MV-4-11 (cell line): ENCODE measurements at places on chromosomes 4 and X.

DNA sequence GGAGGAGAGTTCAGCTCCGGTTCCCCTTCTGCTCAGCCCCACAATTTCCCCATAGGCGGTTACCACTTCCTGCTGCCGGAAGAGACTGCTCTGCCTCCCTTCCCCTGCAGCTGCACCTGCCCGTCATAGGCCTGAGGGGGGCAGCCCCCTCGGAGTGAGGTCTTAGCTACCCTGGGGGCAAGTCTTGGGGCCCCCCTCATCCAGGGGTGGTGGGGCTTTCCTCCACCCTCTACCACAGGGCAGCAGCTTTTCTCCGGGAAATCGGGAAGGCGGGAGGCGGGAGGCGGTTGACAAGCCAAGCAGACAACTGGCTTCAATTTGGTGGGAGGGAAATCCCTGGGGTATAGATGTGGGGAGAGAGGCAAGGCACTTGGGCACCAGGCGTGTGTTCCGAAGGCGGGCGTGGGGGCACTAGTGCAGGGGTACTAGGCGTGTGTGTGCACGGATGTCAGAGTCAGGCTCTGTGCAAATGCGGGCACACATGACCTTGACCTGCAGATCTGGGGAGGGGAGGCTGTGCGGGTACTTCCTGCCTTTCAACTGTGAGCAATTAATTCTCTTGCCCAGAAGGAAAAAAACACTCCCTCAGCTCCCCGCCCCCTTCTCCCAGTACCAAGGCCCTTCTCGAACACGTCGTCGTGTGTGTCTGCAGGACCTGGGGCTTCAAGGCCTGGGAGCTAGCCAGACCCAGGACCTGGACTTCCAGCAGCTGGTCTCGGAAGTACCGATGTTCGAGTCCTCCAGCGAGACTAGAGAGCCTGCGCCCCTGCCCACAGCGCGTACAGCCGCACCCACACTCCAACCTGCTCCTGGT, 1.0 kb upstream of the ARHGAP4 start:
- peak; percentile 95 for DNase-seq

DNA sequence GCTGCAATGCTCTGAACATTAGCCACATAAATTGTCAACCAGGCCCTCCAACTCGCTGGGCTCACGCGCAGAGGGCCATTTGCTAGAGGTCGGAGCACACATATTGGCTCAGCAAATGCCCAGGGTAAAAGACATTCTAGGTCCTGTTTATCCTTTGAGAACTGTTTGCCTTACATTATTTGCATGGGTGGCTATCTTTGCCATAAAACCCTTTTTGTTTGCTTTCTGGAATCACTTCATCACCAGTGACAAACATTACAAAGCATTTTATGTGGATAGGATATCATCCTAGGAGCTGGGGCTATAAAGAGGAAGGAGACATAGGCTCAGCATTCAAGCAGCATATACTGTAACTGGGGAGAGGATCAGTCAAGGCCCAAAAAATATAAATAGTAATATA, 149.2 kb upstream of the RAI2 start:
- DNase-seq = no peak

GRCh38 chrX:96770315-96770714, 85.7 kb downstream of the DIAPH2 start:
- DNase-seq = no peak

GRCh38 chr4:113358784-113359183, 309.3 kb downstream of the ANK2 start:
- no peak for DNase-seq

DNA sequence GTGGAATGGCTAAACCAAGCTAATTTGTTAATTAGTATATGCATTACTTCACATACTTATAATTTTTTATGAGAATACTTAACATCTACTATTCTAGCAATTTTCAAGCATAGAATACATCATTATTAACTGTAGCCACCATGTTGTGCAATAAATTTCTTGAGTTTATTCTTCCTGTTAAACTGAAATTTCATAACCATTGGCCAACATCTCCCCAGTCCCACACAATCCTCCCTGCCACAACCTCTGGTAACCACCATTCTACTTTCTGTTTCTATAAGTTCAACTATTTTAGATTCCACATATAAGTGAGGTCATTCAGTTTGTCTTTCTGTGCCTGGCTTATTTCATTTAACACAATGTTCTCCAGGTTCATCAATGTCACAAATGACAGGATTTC, 208.5 kb downstream of the PPP4R3C start:
- DNase-seq = peak; percentile 87

GRCh38 chrX:79065696-79066095, 78.8 kb upstream of the GPR174 start:
- peak; percentile 76 for DNase-seq

- no peak for DNase-seq
These were observed 60.0 kb downstream of the ATP8A1 start for GRCh38 chr4:42596918-42597317.

- no peak for DNase-seq
These were observed 115.2 kb downstream of the DDIT4L start for GRCh38 chr4:100075056-100075455.

DNA sequence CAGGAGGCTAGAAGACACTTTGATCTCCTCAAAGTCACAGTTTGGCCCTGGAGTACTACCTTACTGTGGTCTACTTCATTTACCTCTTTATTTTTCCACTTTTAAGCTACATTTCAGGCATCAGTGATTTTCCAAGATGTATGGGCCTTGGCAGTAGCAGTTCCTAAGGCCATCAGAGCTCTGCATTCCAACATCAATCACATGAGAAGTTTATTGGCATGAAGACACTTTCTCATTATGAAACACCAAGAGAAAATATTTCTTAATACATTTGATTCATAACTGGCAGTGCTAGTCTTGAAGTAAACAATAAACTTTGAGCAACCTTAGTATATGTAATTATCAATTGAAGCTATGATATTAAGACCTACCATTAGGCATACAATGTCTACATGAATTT, 178.1 kb downstream of the IL15 start:
- DNase-seq = no peak
